ENCODE measurements at places on chromosomes 11 and 22.

GRCh38 chr11:77379934-77380333, 78.4 kb upstream of the GDPD4 start:
- DNase-seq, result no peak

DNA sequence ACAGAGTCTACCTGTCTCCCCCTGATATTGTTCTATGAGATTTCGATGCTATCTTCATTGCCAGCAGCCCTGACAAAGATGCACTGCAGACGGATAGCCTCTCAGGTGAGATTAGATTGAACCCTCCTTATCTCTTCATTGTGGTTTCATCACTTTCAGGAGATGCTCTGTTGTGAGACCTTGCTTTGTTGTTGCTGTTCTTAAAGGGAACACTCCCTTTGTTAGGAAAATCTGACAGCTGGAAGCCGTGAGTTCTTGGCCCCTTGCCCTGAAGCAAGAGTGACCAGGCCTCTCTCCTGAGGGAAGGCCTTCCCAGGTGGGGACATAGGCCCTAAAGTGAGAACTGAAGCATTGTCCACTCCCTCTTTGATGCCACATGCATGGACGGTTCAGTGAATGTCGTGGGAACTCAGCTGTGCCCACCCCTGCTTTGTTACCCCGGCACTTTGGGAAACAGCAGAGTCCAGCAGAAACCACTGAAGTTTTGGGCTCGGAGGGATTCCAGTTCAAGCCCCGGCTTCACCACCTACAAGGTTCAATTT, 976.1 kb downstream of the TBC1D22A start:
- DNase-seq, result no peak

DNA sequence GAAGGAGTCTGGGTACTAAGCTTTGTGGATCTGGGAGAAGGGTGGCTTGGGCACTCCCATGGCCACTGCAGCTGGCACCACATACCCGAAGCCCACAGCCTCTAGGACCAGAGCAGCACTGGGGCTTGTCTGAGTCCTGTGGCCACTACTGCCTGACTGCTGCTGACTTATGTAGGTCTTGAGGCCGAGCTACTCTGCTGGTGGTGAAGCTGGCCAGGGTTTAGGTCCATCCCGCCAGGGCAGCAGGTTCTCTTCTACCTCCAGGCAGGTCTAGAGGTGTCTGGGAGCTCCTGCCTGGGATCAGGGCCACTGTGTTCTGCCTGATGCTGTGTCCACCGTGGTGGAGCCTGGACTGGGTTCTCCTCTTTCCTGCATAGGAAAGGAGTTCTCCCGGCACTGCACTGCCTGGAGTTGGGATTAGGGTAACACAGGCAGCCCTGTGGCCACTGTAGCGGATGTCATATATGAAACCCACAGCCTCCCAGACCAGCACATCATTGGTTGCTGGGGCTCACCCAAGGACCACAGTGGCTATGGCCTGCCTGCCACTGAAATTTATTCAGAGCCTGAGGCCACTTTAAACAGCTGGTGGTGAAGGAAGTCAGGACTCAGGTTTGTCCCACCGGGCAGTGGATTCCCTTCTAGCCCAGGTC, 109.8 kb upstream of the SERPIND1 start:
- DNase-seq, result no peak

- DNase-seq, result no peak
These were observed 207.5 kb downstream of the CTTN start for GRCh38 chr11:70605846-70606245.

- peak; percentile 95 for DNase-seq
These were observed 1.4 kb downstream of the TSPAN4 start for GRCh38 chr11:843818-844692.

- no peak for DNase-seq
These were observed at the start of gene LSP1 for GRCh38 chr11:1852877-1853276. Gene LSP1, plus strand, starts transcription at chr11:1853084. Its CDS starts 61 bp downstream, at chr11:1853145.

DNA sequence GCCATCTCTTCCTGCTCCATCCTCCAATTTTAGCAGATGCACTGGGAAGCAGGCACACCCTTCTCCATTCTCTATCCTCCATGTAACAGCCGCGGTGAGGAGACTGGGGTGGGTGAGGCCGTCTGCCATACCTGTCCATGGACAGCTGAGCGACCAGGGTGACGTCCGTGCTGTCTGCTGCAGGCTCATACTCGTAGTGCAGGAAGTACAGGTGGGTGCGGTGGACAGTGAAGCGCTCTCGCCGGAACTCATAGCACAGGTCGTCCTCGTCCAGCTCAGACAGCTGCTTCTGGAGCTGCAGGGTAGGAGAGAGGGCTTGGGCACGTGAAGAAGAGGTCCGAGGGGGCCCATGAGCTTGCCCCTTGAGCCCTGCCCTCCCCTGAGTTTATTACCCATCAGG, 257.8 kb upstream of the SYN3 start:
- no peak for DNase-seq

DNA sequence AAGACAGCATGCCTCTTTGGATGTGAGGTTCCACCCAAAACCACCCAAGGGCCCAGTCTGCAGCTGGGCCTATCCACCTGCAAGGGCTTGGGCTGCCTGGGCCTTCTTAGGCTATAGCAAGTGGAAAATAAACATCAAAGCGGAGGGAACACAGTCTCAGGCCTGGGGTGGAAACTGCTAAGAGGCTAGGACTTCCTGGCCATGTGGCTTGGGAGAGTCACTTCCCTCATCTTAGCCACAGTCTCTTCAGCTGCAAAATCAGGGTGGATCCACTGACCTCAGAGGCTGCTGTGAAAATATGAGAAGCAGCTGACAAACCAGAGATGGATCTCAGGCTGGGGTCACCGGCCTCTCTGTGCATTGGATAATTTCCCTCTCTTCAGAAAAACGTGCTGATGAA, 30.6 kb upstream of the TFIP11 start:
- DNase-seq, result no peak

DNA sequence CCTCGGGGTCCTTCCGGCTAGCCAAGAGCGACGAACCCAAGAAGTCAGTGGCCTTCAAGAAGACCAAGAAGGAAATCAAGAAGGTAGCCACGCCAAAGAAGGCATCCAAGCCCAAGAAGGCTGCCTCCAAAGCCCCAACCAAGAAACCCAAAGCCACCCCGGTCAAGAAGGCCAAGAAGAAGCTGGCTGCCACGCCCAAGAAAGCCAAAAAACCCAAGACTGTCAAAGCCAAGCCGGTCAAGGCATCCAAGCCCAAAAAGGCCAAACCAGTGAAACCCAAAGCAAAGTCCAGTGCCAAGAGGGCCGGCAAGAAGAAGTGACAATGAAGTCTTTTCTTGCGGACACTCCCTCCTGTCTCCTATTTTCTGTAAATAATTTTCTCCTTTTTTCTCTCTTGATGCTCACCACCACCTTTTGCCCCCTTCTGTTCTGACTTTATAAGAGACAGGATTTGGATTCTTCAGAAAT, 1.9 kb upstream of the GCAT start:
- no peak for DNase-seq

DNA sequence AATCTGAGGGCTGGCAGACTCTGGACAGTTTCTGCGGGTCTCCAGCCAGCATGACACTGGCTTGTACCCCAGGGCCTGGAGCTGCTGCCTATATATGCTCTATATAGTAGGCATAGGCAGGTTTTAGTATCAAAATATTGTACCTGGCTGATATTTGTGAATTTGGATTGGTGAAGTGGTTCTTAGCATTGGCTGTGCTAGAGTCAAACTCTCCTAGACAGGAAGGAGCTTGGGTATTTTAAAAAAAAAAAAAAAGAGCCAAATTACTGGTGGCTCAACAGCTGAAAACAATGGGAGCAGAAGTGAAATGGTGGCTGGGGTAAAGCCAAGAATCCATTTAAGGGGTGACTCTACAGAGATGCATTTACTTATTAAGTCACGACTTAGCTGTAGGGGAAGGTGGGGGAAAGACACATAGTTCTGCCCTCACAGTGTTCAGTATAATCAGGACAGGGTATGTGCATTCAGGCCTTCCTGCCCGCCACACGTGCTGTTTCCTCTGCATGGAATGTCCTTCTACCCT, 11.0 kb upstream of the MTFP1 start:
- DNase-seq, result no peak

GRCh38 chr11:71930556-71931244, 1.9 kb downstream of the RNF121 start:
- DNase-seq, result no peak

GRCh38 chr22:40512426-40513136, 123.9 kb downstream of the MRTFA start:
- no peak for DNase-seq

DNA sequence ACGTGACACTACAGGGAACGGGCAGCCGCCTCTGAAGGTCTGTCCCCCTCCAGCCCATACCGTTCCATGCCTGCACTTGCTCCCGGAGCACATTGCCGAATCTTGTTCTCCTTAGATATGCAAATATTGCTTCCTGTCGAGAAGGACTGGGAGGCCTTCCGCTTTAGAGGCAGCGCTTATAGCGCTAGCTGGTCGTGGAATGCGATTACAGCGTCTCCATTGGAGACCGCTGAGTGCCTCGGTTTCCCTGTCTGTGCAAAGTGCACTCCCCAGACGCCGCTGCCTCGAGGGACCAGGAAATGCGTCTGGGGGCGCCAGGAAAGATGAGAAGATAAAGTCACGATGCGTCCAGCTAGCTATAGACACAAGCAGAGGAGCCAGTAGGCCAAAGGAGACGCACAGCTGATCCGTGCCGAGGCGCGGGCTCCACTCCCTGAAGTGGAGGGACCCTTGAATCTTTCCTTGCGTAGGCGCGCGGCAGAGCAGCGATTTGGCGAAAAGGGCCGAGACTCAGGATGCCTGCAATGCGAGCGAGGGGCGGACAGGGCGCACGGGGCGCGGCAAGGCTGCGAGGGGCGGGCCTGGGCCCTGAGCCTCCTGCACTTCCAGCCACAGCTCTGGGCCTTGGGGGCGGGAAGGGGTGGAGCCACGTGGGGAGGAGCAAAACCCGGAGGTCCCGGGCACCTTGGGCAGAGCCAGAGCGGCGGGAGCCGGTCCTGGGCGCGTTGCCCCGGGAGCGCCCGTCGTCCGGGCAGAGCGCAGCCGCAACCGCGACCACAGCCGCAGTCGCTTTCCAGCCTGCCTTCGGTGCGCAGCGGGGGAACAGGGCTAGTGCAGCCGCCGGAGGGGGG, at the start of gene RASSF10:
Gene RASSF10 (plus strand): TSS at position 692 of the 851 bp plus-strand sequence. CDS start 261 bp downstream, outside the sequence.
- peak; percentile 75 for DNase-seq

DNA sequence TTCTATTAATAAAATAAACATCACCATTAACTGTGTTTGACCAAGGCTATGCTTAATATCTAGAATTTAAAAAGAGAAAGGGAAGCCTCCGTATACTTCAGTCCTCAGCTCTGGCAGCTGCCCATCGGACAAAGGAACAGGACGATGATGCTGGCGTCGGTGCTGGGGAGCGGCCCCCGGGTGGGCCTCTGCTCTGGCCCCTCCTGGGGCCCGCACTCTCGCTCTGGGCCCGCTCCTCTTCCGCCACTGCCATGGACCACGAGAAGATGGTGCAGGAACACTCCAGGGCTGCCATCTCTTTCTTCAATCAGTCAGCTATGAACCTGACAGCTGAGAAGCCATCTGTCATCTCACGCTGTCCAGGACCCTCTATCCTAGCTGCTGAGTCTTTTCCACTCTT, 25.3 kb downstream of the PDHX start:
- no peak for DNase-seq

DNA sequence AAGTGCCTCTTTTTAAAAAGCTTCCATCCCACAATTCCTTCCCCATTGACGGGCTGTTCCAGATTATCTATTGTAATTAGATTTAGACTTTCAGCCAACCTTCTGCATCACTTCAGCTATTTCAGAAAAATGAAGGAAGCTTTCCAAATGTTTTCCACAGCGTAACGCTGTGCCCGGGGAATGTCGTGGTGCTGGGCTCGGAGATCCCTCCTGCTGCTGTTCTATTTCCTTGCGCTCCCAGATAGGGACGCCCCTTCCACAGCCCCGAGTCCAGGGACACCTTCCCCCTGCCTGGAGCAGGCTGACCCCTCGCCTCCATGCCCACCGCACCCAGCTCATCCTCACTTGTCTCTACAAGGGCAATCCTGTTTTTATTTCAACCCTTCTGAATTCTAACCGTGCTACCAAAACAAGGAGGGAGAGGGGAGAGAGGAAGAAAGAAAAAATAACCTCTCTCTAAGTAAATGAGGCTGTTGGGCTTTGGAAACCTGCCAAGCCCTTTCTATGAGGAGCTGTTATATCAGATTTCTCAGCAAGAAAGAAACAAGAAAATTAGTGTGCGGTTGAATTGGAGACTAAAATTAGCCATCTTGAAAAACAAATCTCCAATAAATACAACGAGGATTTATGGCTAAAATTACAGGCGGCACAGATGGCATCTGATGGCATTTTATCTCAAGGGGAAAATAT, 366.9 kb downstream of the BRD1 start:
- DNase-seq, result no peak

GRCh38 chr22:44793506-44794172, 41.3 kb downstream of the ARHGAP8 start:
- no peak for DNase-seq

DNA sequence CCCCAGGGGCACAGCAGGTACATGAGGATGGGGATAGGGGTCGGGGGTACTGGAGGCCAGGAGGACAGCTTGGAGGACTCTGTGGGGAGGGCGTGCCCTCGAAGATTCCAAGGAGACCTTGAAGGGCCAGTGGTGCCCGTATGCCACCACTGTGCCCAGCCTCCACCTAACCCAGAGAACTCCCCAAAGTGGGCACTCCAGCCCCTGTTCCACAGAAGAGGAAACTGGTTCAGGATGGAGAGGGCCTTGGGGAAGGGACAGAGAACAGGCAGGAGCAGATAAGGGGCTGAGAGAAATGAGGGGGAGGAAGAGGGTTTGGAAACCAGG, 2.2 kb upstream of the PHLDA2 start:
- DNase-seq, result no peak

GRCh38 chr11:50412832-50413231, 380.2 kb downstream of the OR4C45 start:
- no peak for DNase-seq

DNA sequence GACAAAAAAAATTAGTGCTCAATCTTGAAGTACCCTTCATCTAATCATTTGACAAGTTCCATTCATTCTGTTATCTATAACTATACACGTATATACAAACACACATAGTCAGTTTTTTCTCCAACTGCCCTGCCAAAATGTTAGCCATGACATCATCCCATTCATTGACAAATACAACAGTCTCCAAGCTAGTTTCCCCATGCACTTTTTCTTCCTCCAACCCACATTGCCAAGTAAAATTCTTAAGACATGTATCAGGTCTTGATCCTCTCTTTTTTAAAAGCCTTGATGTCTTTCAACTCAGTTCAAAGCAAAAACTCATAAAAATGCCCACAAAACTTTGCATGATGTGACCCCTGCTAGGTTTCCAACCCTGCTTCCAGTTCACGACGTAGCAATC, 58.1 kb downstream of the DDI1 start:
- no peak for DNase-seq
